A549 treated with ZK216348 at 1 μM for 4 hours (cell line): ENCODE measurements at places on chromosomes 7 and 10. TPM values are rescaled to one million over a fixed set of nuclear protein-coding genes. Genes with fewer than 3 reads are reported as not detected.

C10orf53 gene
- not detected in 5 replicates for total RNA-seq

CDC14C gene
- total RNA-seq, result not detected in 5 replicates

EPHA1 gene
- total RNA-seq, result 0.29 TPM in 1 of 5 replicates, not detected in the others

MARCHF5 gene
- 29.7 to 41.8 TPM (median 34.8 TPM) in 5 replicates for total RNA-seq

ZNF282 gene
- 15.0 to 25.3 TPM (median 23.6 TPM) in 5 replicates for total RNA-seq

ARHGEF35 gene
- total RNA-seq, result 0.15 to 0.51 TPM (median 0.33 TPM) in 5 replicates

MOGAT3 gene
- total RNA-seq, result not detected in 5 replicates

CYP3A5 gene
- 1.1 to 2.0 TPM (median 1.8 TPM) in 5 replicates for total RNA-seq

TRPV5 gene
- total RNA-seq, result not detected in 5 replicates

SMIM30 gene
- 29.0 to 51.3 TPM (median 32.1 TPM) in 5 replicates for total RNA-seq

AZGP1 gene
- 0.31 TPM in 1 of 5 replicates, not detected in the others for total RNA-seq

CDNF gene
- total RNA-seq, result 0.52 to 1.4 TPM (median 1.1 TPM) in 5 replicates

CTAGE4 gene
- not detected in 5 replicates for total RNA-seq

TET1 gene
- 0.26 to 0.64 TPM (median 0.58 TPM) in 5 replicates for total RNA-seq

KAZALD1 gene
- 2.3 to 3.9 TPM (median 3.6 TPM) in 5 replicates for total RNA-seq

LRRTM3 gene
- total RNA-seq, result not detected in 5 replicates

PHKG1 gene
- total RNA-seq, result 0.12 to 0.68 TPM (median 0.52 TPM) in 5 replicates

PRKAG2 gene
- 38.1 to 56.3 TPM (median 42.3 TPM) in 5 replicates for total RNA-seq

WBP1L gene
- 17.5 to 28.7 TPM (median 26.1 TPM) in 5 replicates for total RNA-seq

PRRT4 gene
- 0.35 to 0.71 TPM (median 0.40 TPM) in 4 of 5 replicates, not detected in the other for total RNA-seq

LIPF gene
- total RNA-seq, result not detected in 5 replicates

WNT16 gene
- 0.07 to 0.19 TPM (median 0.13 TPM) in 4 of 5 replicates, not detected in the other for total RNA-seq

SLC35G1 gene
- 6.6 to 9.2 TPM (median 8.6 TPM) in 5 replicates for total RNA-seq

PRSS37 gene
- total RNA-seq, result not detected in 5 replicates

NPC1L1 gene
- 0.06 to 0.14 TPM (median 0.08 TPM) in 5 replicates for total RNA-seq

CD36 gene
- total RNA-seq, result 0.14 to 0.19 TPM in 2 of 5 replicates, not detected in the others

HHEX gene
- 12.8 to 15.5 TPM (median 14.1 TPM) in 5 replicates for total RNA-seq

GPR26 gene
- not detected in 5 replicates for total RNA-seq

ADCYAP1R1 gene
- total RNA-seq, result 0.04 to 0.14 TPM (median 0.04 TPM) in 3 of 5 replicates, not detected in the others

HOXA10 gene
- 7.3 to 8.9 TPM (median 7.7 TPM) in 5 replicates for total RNA-seq

VDAC2 gene
- total RNA-seq, result 295 to 365 TPM (median 306 TPM) in 5 replicates

OR2A7 gene
- not detected in 5 replicates for total RNA-seq

AKR1C3 gene
- total RNA-seq, result 1,163 to 1,231 TPM (median 1,180 TPM) in 5 replicates

ASAH2 gene
- 0.42 to 3.6 TPM (median 2.4 TPM) in 5 replicates for total RNA-seq

KCNIP2 gene
- total RNA-seq, result 0.55 to 1.3 TPM (median 0.98 TPM) in 5 replicates

MDFIC gene
- 20.1 to 31.9 TPM (median 23.7 TPM) in 5 replicates for total RNA-seq

CALCR gene
- not detected in 5 replicates for total RNA-seq

AKR1C8 gene
- 0.29 TPM in 1 of 5 replicates, not detected in the others for total RNA-seq

AUTS2 gene
- 2.3 to 5.9 TPM (median 4.3 TPM) in 5 replicates for total RNA-seq

VAX1 gene
- total RNA-seq, result 1.3 to 1.6 TPM (median 1.4 TPM) in 5 replicates

LRRC18 gene
- not detected in 5 replicates for total RNA-seq

MNX1 gene
- 4.1 to 9.4 TPM (median 5.7 TPM) in 5 replicates for total RNA-seq

ENTPD1 gene
- total RNA-seq, result 0.05 to 0.17 TPM in 2 of 5 replicates, not detected in the others

SFTPA1 gene
- total RNA-seq, result not detected in 5 replicates

PIP4K2A gene
- 21.0 to 46.5 TPM (median 25.3 TPM) in 5 replicates for total RNA-seq

TAS2R41 gene
- not detected in 5 replicates for total RNA-seq

CPED1 gene
- not detected in 5 replicates for total RNA-seq

TSPAN13 gene
- total RNA-seq, result 11.0 to 17.1 TPM (median 14.7 TPM) in 5 replicates

ENKUR gene
- total RNA-seq, result 0.25 to 0.48 TPM (median 0.37 TPM) in 5 replicates

TMEM236 gene
- 0.04 to 0.09 TPM (median 0.05 TPM) in 5 replicates for total RNA-seq

CALML5 gene
- not detected in 5 replicates for total RNA-seq

PTPN20 gene
- total RNA-seq, result 2.8 to 5.2 TPM (median 3.9 TPM) in 5 replicates

PSMA2 gene
- 170 to 246 TPM (median 194 TPM) in 5 replicates for total RNA-seq

CLDN4 gene
- 2.5 to 7.0 TPM (median 5.0 TPM) in 5 replicates for total RNA-seq

FAM25A gene
- total RNA-seq, result not detected in 5 replicates

HOXA5 gene
- 3.2 to 7.3 TPM (median 5.8 TPM) in 5 replicates for total RNA-seq
